Activated CD4-positive, alpha-beta T cell treated with anti-CD3 and anti-CD28 coated beads for 24 hours (primary cell): ENCODE measurements at places on chromosomes 4 and X.

GRCh38 chr4:157072002-157072401 lies 3.9 kb upstream of the GLRB start:
- DNase-seq: no peak

- no peak for DNase-seq
Measured at GRCh38 chrX:48703642-48704481, 7.3 kb downstream of the SUV39H1 start.

DNA sequence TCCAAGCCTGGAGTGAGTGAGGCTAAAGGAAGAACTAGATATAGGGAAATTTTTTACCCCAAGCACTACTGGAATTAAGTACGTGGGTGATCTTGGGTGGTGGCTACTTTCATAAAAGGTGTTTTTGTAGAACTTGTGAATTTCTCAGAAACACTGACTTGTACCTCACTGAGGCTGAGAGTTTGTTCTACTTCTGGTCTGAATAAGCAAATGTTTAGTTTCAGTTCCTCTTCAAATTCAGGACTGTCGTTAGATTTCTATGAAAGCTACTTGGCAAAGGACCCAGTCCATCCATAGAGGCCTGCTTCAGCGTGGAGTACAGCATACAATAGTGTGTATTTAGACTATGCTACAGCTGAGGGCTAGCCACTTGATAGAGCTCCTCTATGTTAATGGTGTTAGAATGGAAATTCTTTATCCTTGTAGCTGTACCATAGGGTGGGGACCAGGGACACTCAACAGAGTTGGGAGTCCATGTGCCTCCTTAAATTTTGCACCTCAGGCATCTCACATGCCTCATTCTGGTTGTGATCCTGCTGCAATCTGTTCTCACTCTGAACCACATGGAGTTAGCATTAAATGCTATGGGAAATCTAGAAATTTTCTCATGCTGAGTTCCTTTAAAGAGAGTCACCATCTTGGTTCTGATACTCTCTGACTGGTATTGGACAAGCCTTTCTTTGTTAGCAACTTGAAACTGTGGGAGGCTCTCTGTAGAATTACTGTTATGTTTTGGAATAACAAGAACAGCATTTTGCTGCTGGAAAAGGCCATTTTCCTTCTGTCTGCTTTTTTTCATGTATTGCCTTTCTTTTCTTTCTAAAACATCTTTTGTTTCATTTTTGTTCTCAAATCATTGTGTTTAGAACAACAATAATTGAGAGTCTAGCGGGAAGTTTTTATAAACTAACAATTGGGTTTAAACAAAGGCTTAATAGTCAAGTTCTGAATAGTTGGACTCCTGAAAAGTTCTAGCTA lies 86.8 kb downstream of the PDGFRA start:
- DNase-seq: no peak

GRCh38 chr4:37650481-37650880 lies 35.7 kb downstream of the RELL1 start:
- DNase-seq: no peak

DNA sequence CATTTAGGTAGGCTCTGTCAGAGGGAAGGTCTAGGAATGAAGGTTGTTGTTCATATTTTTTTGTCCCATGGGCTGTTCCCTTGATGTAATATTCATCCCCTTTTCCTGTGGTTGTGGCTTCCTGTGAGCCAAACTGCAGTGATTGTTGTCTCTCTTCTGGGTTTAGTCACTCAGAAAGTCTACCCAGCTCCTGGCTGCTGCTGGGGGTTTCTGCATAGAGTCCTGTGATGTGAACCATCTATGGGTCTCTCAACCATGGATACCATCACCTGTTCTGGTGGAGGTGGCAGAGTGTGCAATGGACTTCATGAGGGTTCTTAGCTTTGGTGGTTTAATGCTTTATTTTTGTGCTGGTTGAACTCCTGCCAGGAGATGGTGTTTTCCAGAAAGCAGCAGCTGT lies 122.8 kb downstream of the ZC4H2 start:
- no peak for DNase-seq

DNA sequence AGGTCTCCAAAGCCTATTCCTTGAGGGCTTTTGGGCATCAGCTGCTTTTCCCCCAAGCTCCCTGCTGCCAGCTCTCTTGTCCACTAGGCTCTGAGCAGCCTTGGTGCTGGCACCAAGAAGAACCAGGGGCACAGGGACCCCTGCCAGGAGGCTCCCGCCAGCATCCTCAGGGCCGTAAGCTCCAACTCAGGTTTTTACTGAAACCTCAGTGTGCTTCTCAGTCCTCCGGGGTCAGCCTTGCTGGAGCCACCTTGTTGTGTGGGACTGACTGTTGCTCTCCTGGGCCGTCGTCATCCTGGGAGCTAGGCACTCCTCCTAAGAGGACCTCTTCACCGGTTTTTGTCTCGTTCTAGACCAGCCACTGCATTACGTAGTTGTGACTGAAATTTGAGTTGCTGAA lies 38.9 kb downstream of the NOP14 start:
- no peak for DNase-seq

- DNase-seq: no peak
Measured at GRCh38 chr4:6472387-6473263, at the start of gene PPP2R2C. PPP2R2C (minus strand) TSS chr4:6472614; CDS start chr4:6472229, 385 bp downstream.

GRCh38 chrX:63658920-63659319 lies 126.1 kb downstream of the ARHGEF9 start:
- no peak for DNase-seq

DNA sequence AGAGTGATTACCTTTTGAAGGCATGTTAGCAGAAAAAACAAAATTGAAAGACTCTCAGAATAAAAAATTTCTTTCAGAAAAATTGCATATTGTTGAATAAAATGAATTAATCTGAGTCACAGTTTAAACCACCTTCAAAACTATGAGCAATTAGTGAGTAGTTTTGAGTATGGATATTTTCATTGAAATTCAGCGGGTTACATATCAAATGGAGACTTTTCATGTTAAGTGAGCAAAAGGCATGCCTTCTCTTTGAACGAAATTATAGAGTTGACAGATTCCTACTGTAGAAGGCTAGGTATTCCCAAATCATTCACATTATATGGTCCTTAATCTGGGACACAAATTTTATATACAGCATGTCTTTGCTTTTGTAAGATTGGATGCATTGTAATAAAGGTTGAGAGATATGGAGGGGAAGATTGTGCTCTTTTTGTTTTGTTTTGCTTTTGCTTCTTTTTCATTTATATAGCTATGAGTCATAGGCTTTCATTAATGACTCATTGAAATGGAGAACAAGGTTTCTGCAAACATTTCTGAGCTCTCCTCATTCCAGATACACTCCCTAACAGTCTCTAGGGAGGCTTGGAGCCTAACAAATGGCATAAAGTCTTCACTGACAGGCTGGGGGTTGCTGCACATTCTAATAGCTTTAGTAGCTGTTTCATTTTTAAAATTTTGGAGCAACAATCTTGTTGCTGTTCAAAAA lies 21.6 kb downstream of the PCDH18 start:
- DNase-seq: no peak

DNA sequence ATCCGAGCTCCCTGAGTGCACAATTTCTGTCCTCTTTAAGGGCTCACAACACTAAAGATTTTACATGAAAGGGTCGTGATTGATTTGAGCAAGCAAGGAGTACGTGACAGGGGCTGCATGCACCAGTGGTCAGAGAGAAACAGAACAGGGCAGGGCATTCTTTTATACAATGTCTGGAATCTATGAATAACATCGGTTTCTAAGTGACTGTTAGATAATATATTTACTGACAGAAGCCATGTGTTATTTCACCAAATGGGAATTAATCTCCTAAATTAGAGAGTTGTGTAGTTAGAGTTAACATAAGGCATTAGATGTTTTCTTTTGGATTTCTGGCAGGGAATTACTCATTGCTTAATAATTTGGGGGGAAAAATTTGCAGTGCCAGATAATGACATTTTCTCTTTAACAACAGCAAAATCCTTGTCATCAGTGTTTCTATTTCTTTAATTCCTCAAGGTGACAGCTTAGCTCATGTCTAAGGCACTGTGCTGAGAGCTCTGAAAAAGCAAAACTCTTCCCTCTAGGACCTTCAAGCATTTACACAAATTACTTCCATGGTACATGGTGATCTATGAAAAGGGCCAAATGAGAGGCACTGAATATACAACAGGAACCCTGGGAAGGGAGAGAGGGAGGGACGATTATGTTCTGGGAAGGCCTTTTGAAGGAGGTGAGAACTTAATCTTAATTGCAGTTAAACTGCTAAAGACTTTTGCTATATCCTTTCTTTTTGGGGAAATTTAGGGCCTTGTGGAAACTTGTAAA lies 145.0 kb downstream of the RTL3 start:
- no peak for DNase-seq

DNA sequence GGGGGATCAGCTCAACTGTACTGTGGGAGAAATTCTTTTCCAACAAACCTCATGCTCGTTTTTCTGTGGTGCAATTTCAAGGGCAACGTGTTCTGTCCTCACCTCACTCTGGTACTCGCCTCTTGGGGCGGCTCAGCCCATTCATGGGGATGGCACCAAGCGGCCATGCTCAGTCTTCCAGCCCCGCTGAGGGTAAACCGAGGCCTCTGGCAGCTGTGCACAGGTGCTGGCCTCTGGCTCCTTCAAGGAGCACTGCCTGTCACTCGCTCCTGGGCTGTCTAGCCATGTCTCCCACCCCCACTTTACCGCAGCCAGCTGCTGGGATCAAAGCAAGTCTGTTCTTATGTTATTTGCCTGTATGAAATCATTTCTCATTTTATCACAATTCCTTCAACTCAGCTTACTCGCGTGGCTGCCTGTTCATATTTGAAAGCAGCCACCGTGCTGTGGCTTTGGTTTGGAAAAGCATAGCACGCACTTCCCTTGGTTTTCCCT lies 70.2 kb downstream of the MTMR1 start:
- no peak for DNase-seq

- no peak for DNase-seq
Measured at GRCh38 chr4:90844241-90844640, 717.0 kb downstream of the CCSER1 start.

DNA sequence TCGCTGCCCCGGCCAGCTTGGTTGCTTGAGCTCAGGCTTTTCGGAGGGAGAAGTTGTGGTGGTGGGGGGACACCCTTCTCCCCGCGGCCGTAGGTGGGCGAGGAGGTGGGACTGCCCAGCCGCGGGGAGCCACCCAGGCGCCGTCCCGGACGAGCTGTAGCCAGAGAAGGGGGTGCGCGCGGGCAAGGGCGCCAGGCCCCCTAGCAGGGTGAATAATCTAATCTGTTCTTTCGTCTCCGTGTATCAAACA lies 3.1 kb downstream of the MID1IP1 start:
- no peak for DNase-seq
